ENCODE measurements at places on chromosomes 16 and 17.

- no peak for DNase-seq
Measured at GRCh38 chr16:3579776-3580175, 2.6 kb upstream of the NLRC3 start.

GRCh38 chr16:87395181-87395842 is 3.2 kb downstream of the MAP1LC3B start:
- DNase-seq: no peak

GRCh38 chr17:27512511-27513346 is 56.5 kb downstream of the KSR1 start:
- no peak for DNase-seq

DNA sequence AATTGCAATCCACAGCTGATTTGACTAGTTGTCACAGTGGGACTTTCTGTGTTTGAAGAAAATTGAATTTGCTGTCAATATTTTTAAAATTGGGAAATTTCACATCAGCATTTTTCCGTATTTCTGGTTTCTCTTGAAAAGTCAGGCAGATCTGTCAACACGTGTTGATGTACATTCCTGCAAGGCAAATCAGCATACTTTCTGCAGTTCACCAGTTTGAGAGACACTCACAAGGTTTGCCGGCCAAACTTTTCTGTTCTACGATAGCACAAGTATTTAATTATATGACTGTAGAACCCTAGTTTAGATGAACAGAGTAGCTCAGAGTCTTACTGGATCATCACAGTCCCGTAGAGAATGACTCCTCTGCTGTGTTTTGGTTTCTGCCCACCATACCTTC is 102.0 kb downstream of the ADAMTS18 start:
- DNase-seq: peak; percentile 36

DNA sequence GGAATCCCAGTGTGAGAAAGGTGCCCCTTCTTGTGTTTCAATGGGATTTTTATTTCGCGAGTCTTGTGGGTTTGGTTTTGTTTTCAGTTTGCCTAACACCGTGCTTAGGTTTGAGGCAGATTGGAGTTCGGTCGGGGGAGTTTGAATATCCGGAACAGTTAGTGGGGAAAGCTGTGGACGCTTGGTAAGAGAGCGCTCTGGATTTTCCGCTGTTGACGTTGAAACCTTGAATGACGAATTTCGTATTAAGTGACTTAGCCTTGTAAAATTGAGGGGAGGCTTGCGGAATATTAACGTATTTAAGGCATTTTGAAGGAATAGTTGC is 567 bp downstream of the UBB start:
- DNase-seq: peak; percentile 25

DNA sequence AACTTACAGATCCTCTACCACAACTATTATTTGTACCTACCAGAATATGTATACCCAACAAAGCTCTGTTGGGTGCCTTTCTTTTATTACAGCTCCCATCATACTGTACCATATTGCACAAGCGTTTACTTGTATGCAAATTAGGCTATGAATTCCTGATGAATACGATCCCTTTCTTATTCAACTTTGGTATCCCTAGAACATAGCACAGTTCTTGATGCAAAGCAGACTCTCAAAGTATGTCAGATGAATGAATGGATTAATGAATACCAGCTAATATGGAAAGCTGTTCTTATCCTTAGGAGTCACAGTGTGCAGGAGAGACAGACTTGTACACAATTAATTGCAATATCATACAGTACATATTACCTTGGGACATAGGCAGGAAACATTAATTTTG is 79.7 kb upstream of the NACA2 start:
- no peak for DNase-seq

DNA sequence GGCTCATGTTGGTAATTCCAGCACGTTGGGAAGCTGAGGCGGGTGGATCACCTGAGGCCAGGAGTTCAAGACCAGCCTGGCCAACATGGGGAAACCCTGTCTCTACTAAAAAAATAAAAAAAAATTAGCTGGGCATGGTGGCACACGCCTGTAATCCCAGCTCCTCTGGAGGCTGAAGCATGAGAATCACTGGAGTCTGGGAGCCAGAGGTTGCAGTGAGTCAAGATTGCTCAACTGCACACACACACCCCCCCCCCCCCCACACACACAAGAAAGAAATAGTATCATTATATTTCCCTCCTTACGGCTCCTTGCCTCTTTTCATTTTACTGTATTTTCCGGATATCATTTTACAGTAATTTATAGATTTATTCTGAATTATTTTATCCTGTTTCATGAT is 963.1 kb upstream of the GOT2 start:
- DNase-seq: no peak

DNA sequence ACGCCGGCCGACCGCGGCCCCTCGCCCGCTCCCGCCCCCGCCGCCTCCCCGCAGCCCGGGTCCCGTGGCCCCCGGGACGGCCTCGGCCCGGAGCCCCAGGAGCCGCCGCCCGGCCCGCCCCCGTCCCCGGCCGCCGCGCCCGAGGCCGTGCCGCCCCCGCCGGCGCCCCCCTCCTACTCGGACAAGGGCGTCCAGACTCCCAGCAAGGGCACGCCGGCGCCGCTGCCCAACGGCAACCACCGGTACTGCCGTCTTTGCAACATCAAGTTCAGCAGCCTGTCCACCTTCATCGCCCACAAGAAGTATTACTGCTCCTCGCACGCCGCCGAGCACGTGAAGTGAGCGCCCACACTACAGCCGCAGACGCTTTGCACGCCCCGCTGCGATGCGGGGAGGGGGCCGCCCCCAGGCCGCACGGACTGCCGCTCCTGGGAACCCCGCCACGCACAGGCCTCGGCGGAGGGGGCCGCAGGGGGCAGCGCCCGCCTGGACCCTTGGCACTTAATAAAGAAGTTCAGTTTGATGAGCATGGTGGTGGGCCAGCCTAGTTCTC is 35.5 kb upstream of the ZC3H18 start:
- peak; percentile 8 for DNase-seq

- DNase-seq: no peak
Measured at GRCh38 chr17:38735161-38735997, 5.2 kb downstream of the CISD3 start.

DNA sequence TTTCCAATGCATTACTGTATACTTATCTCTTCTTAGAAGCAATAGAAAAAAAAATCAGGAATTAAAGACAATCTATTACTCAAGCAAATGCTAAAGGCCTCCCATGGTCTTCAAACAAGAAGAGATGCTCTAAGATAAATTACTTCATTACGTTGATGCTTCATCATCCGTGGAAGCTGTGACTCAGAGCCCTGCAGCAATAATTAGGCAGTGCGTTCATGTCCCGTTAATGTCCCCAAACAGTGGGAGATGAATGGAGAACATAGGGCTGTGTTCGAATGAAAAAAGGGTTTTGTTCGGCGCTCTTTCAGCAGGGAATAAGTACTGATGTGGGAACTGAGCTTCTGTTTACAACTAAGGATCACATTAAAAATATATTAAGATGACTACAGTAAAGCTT is 15.9 kb upstream of the PDXDC1 start:
- DNase-seq: no peak

GRCh38 chr16:30559690-30560089 is 1.5 kb upstream of the ZNF764 start:
- no peak for DNase-seq

DNA sequence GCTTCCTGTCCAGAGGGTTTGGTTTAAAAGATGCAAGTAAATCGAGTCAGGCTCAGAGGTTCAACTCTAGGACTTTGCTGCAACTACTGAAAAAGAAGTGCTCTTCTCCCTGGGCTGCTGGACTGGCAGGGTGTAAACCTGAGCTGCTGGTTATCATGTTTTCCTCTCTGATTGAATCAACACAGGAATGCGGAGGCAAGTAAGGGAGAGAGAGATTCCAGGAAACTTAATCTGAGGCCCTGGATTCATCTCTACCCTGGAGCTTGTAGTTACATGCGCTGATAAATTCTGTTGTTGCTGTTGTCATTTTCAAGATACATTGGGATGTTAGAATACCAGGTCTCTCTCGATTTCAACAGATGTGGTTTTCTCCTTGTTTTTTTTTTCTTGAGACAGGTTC is 8.2 kb upstream of the HS3ST3A1 start:
- DNase-seq: peak; percentile 36

GRCh38 chr17:18981642-18982424 is 22.7 kb downstream of the FAM83G start:
- peak; percentile 67 for DNase-seq

Measured in bronchial epithelial cell (primary cell).